ENCODE measurements at places on chromosomes 3 and 15. TPM values are rescaled to one million over a fixed set of nuclear protein-coding genes. Genes with fewer than 3 reads are reported as not detected.

- no peak for DNase-seq
Observed at GRCh38 chr15:46703020-46703861, 1014.1 kb upstream of the SEMA6D start.

- no peak for DNase-seq
Observed at GRCh38 chr15:54660356-54660755, 536.4 kb downstream of the RSL24D1 start.

Gene KBTBD13
- total RNA-seq, result 0.32 TPM

Gene NAALADL2
- 77.5 TPM for total RNA-seq

Gene TM4SF1
- total RNA-seq, result 124 TPM

Gene FANCD2OS
- not detected for total RNA-seq

Gene CFAP100
- not detected for total RNA-seq

Gene SHF
- total RNA-seq, result 11.4 TPM
